CD8-positive, alpha-beta memory T cell (primary cell): ENCODE measurements at places on chromosomes 13 and 19. TPM values are rescaled to one million over a fixed set of nuclear protein-coding genes. Genes with fewer than 3 reads are reported as not detected.

- no peak for DNase-seq
These were observed 69.9 kb downstream of the C13orf42 start for GRCh38 chr13:51041126-51041525.

DNA sequence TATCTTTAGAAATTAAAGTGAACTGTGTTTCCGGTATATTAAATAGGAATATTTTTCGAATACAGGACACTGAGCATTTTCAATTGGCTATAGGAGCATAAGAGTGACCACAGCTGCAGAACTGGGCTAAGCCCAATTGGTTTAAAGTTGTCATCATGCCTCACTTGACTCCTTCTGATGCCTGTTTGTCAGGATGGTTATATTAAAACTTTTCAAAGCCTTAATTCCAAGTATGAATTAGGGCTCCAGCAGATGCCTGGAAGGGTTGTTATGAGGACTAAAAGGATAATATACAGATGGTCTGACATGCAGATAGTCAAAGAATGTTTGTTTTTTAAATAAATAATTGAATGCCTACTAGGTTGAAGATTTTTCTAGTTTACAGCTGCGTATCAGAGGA, 100.0 kb downstream of the LMO7 start:
- DNase-seq, result no peak

Gene ZFP28
- 3.1 TPM for total RNA-seq

GRCh38 chr13:108708921-108709320, 79.5 kb downstream of the MYO16 start:
- no peak for DNase-seq

- peak; percentile 70 for DNase-seq
These were observed 1.7 kb upstream of the LYL1 start for GRCh38 chr19:13104360-13104847.

DNA sequence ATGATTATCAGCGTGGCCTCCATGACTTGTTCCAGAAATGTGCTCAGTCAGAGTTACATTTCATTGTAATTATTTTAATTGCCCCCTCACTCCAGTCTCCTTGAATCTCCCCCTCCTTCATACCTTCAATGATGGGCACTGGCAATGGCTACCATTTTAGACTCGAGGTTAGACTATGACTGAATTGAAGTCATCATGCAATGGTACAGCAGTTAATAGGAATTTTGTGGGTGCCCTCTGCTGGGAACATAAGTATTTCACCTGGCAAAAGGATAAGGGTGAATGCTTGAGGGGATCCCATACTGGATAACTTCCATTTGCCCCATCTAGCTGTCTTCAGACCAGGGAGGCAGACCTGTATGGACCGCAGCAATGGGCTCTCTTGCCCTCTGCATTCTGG, 32.2 kb upstream of the USP12 start:
- no peak for DNase-seq

DNA sequence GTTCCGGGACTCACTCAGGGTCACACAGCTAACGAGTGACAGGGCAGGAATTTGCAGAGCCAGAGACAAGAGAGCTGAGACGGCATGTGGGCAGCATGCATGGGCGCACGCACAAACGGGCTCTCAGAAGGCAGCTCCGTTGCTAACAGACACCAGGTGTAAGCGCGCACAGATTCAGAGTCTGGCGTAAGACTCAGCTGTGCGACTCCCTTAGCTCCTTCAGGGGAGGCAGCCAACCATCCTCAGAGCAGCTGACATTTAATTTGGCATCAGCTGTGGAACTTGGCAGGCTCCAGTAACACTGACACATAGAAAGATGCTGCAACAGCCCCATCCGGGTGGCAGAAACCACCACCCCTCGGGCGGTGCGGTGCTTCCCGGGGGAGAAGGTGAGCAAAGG, 7.5 kb upstream of the TM6SF2 start:
- DNase-seq, result no peak

DNA sequence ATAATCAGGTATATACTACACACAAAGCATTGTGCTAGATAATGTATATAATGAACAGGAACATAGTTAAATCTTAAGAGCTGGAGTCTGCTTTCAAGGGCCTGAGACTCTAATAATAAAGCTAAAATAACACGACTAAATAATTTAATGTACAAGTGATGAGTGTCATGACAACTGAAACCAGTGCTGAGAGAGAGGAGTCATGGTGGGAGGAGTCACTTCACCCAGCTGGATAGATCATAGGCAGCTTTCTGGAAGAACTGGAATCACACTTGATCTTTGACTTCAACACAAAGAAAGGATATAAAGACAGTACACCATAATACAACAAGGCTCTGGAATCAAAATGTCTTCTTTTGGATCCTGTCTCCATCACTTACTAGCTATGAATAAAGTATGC, 7.1 kb downstream of the RBM26 start:
- DNase-seq, result no peak

Gene CGB3
- not detected for total RNA-seq

Gene NLRP5
- total RNA-seq, result not detected

Gene SLC8A2
- total RNA-seq, result not detected

Gene ZNF541
- total RNA-seq, result 0.13 TPM

DNA sequence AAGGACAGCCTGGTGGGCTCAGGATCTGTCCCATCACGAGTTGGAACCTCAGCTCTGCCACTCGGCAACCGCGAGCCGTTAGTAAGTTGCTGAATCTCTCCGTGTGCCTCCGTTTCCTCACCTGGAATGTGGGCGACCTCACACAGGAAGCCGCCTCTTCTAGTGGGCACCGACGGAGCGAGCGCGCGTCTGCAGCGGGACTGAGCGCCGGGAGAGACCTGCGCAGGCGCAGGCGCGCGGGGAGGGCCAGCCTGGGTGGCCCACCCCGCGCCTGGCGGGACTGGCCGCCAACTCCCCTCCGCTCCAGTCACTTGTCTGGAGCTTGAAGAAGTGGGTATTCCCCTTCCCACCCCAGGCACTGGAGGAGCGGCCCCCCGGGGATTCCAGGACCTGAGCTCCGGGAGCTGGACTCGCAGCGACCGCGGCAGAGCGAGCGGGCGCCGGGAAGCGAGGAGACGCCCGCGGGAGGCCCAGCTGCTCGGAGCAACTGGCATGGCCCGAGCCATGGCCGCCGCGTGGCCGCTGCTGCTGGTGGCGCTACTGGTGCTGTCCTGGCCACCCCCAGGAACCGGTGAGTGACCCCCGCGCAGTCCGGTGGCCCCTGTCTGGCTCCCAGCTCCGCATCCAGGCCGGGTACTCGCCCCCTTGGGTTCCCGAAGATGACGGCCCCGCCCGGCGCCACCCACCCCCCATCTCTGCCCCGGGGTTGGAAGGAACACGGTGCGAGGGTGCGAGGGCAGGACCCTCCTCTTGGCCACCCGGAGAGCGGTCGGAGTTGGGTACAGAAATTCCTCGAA, at the start of gene PVR:
Gene PVR (plus strand): TSS at position 306 of the 797 bp plus-strand sequence. CDS start 187 bp downstream, at position 493.
- DNase-seq, result no peak

DNA sequence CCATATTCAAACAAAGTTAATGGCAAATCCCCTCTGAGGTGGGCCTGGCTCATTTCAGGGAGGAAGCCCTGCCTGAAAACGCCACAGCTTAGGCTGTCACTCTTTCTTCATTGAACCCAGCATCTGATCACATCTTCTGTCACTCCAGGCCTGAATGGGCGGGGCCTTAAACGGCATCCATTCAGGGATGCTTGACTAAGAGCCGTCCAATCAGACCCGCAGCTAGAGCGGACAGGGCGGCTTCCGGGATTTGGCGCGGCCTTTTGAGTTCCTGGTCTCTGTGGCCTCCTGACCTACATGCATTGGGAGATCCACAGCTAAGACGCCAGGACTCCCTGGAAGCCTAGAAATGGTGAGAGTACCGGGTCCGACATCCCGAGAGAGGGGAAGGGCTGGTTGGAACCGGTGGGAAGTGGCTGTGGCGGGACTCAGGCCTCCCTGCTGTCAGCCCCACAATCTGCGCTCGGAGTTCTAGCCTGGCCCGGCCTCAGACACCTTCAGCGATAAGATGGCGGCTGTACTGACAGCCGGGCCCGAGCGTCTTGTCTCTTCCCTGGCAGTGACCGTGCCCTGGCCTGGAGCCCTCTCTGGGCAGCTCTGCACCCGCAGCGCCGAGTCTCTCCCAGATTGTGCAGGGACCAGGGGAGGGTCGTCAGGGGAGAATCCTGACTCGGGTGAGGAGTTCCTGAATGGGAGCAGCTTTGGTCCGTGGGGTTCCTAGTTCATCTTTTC, at the start of gene ZNF723:
Gene ZNF723 (plus strand): TSS at position 261 of the 732 bp plus-strand sequence. CDS start 89 bp downstream, at position 350.
- no peak for DNase-seq

Gene IGFL2
- not detected for total RNA-seq

Gene EBI3
- 14.2 TPM for total RNA-seq

GRCh38 chr13:109667807-109668291, 118.5 kb downstream of the IRS2 start:
- no peak for DNase-seq

DNA sequence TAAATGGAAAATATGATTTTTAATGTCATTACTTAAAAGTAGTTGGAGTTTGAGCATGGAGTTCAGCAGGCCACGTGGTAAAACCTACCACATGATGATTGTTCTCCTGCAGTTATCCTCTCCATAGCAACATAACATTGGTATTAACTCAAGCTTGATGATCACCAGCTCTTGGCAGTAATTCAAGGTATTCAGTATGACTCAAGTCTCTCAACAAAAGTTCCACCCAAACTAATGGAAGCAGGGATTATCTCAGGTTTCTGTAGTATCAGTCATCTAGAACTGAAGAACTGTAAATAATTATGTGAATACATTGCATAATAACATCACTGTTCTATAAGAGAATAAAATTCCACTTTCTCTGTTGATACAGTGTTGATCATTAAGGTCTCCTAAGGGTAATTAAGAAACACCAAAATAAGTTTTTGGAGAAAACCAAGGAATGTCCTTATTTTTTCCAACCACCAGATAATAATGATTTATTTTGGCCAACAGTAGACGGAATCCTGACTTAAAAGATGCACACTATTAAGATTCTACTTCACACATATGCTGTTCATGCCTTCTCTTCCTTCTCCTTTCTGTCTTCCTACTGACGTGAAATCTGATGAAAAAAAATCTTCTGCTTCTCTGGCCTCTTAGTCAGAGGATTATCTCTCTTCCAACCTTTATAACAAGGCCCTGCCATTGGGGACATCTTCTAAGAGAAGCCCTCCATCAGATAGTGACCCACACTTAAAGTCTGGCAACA, 1092.3 kb downstream of the EFNB2 start:
- no peak for DNase-seq

DNA sequence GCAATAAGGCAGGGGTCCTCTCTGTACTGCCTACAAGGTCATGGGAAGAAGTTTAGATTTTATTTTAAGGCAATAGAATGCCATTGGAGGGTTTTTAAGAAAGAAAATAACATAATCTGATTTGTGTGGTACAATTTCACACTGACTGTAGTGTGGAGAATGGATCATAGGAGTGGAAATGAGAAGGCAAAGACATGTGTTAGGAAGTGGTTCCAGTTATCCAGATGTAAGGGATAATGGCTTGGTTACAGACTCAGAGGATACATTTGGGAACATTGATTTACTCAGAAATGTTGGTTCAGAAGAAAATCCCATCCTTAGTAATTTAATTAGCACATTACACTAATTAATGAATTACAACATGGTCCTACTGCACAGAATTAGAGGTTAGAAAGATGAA, 788.2 kb downstream of the SLITRK5 start:
- DNase-seq, result no peak

GRCh38 chr13:39023316-39023715, 14.6 kb downstream of the PROSER1 start:
- no peak for DNase-seq

Gene OR10H1
- total RNA-seq, result not detected

Gene CLEC17A
- 0.72 TPM for total RNA-seq

GRCh38 chr19:3573858-3574637, 1.3 kb downstream of the HMG20B start:
- DNase-seq, result peak; percentile 78

Gene PRODH2
- not detected for total RNA-seq

DNA sequence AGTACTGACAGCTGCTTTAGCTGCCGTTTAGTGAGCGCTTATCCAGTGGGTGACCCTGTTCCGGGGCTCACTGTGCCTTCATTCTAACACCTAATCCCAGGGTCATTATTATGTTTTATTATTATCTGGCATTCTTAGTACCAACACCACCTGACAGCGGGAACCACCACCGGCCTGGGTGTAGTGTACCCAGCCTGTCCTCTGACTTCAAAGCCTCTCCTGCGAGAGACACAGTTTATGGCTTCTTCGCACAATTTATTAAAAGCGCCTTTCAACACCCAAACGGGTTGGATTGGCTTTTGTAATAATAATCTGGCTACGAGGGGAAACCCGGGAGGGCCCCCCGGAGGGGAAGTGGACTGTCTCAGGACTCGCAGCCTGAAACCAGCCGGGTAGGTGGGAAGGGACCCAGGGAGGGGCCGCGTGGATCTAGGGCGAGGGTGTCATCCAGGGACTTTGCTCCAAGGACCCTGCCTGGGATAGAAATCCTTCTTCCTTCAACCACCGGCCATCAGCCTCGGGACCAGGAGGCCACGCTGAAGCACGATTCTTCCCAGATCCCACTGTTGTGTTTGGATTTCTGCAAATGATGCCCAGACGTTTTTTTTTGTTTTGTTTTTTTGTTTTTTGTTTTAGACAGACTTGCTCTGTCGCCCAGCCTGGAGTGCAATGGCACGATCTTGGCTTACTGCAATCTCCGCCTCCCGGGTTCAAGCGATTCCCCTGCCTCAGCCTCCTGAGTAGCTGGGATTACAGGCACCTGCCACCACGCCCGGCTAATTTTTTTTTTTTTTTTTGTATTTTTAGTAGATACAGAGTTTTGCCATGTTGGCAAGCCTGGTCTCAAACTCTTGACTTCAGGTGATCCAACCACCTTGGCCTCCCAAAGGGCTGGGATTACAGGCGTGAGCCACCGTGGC, 1.6 kb upstream of the ZBTB7A start:
- DNase-seq, result no peak

Gene ZNF439
- 6.4 TPM for total RNA-seq

DNA sequence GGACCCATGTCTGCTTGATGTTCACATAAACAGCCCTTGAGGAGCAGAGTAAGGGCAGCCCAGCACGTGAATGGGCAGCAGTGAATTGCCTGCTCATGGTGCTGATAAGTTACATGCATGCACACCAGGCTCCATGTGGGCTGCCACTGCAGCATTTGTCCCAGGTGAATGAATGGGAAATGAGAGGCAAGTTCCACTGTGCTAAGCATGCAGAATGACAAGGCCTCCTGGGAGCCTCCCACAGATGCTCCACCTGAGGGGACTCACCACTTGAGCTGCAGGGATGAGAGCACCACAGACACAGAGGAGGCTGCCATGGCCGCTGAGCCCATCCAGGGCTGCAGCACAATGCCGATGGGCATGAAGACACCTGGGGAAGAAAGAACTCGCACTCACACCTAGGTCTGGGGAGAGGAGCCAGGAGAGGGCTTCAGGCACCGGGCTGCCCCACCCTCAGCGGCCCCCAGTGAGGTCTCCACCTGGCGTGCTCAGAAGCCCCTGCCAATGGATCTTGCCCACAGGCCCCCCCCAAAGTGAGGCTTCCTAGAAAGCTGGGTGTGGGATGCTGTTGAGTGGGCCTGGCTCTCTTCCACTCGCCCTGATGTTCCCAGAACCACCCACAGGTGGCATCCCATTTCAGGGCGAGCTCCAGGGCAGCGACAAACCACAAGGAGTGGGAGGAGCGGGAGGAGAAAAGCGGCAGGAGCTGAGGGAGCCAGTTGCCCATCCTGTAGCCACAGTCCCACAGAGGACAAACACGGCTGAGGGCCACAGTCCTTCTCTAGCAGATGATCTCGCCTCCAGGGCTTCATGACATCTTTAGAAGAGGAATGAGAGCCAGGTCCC, 73.8 kb downstream of the CCDC70 start:
- no peak for DNase-seq
